Activated CD8-positive, alpha-beta memory T cell treated with anti-CD3 and anti-CD28 coated beads, Interleukin-2, amount 50 U/mL, for 48 hours (primary cell): ENCODE measurements at places on chromosomes 1 and 21.
A peak's percentile ranks its signal among the peaks of the same experiment; 100 is the strongest.

- DNase-seq: no peak
Observed at GRCh38 chr1:96357141-96357765, 364.3 kb upstream of the PTBP2 start.

GRCh38 chr21:42193721-42194120, 25.2 kb upstream of the ABCG1 start:
- DNase-seq: no peak

- DNase-seq: no peak
Observed at GRCh38 chr1:51444534-51445192, 74.4 kb downstream of the EPS15 start.

DNA sequence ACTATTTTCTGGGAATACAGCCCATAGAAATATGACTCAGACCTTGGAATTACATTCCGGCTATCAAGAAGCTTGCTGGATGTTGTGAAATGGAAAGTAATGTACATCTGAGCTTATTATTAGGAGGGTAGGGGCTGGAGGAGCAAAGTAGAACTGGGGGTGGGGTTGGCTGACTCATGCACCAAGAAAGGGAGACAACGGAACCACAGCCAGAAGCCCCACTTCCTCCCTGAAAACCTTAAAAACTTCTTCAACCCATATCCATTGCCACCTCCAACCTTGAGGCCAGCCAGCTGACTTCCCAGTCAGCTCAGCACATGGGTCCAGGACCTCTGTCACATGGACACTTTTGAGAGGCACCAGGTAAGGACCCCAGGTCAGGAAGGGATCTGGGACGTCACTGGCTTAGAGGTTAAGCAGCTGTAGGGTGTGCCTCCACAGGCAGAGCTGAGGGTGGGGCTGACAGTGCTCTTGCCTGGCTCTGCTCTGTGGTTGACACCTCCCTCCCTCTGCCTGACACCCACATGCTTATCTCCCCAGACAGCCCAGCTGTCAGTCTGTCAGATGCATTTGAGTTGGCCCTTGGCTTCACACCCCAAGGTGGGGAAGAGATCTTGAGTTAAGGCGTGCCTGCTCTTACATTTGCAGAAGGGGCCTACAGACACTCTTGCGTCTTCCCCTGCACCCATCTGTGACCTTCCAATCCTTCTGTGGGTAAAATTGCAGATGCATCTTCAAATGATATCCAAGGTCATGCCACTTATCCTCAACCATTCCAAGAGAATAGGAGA, 5.7 kb upstream of the ZNF683 start:
- peak; percentile 82 for DNase-seq

DNA sequence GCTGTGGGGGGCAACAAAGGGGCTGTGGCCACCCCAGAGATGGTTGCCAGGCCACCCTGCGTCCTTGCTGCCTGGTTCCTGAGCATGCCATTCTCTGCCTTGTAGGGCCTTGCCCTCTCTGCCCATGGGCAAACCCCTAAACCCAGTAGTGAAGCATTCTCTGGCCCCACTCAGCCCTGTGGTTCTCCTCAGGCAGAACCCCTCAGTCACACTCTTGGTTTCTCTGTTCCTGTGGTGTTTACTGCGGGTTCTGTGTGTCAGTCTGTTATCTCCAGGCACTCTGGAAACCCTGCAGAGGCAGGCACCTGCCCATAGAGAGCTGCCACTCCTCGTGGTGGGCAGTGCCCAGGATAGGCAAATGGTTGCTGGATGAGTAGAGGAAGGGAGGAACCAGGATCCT, 41.1 kb upstream of the IL19 start:
- no peak for DNase-seq

DNA sequence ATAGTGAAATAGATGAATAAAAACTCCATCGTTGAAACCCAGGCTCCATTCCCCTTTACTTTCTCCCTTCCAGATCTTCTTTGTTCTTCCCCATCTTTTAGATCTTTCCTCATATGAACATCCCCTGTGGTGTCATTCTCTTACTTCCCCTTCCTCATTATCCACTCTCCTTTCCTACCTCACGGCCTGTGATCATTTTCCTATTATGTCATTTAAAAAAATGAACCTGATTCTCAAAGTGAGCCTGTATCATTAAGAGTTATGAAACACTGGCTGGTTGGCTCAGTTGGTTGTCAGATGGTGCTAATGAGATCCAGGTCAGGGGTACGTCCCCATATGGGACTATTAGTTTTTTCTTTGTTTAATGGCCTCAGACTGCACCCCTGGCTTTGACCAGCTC, 38.3 kb downstream of the TCEANC2 start:
- DNase-seq: no peak

GRCh38 chr1:74847715-74848114, 114.8 kb downstream of the TYW3 start:
- no peak for DNase-seq

DNA sequence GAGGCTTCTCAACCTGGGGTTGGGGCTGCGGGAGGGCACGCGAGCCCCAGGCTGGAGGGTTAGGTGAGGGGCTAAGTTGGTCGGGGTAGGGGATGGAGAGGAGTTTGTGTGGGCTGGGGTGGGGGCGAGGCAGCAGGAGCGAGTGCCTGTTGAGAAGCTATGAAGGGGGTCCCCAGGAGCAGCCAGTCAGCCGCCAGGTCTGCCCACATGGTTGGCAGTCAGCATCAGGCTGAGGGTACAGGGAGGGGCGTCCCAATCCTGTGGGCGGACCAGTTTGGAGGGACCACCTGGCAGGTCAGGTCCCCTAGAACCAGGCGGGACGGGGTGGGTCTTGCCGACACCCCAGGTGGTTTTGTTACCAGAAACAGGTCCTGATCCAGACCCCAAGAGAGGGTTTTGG, 400 bp upstream of the TRIM17 start:
- no peak for DNase-seq

DNA sequence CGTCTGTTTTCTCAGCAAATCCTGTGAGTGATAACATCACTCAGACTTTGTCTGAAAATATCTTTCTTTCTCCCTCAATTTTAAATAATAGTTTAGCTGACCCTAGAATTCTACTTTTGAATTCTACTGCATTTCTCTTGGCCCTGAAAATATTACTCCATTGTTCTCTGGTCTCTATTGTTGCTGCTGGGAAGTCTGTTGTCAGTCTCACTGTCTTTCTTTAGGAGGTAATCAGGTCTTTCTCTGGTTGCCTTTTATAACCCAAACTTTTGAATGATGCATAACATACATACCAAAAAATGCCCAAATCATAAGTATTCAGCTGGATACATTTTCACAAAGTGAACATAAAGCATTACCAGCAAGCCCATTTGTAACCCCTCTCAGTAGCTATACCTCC, 100.0 kb downstream of the MATN1 start:
- no peak for DNase-seq

DNA sequence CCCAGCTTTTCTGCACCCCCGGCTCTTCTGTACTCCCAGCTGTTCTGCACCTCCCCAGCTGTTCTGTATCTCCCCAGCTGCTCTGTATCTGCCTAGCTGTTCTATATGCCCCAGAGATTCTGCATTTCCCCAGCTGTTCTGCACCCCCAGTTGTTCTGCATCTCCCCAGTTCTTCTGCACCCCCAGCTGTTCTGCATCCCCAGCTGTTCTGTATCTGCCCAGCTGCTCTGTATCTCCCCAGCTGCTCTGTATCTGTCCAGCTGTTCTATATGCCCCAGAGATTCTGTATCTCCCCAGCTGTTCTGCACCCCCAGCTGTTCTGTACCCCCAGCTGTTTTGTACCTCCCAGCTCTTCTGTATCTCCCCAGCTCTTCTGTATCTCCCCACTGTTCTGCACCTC, 41.1 kb downstream of the UMODL1 start:
- DNase-seq: no peak

GRCh38 chr1:158246650-158247049, 7.6 kb upstream of the CD1A start:
- no peak for DNase-seq

GRCh38 chr1:50416553-50417453, 6.4 kb downstream of the DMRTA2 start:
- DNase-seq: no peak

DNA sequence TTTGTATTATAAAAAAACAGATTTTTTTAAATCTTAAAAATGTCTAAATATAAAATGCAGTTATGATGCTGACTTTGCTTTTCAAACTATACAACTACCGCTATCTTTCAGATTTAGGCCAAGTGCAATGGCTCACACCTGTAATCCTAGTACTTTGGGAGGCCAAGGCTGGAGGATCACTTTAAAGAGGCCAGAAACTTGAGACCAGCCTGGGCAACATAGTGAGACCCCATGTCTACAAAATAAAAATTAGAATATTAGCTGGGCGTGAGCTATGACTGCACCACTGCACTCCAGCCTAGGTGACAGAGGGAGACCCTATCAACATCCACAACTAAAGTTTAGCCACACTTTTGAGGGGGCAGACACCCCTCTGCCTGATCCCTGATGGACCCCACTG, 20.3 kb downstream of the ZBTB17 start:
- no peak for DNase-seq

- no peak for DNase-seq
Observed at GRCh38 chr1:40711465-40712404, 20.2 kb downstream of the NFYC start.

GRCh38 chr1:63148825-63149645, 173.3 kb upstream of the FOXD3 start:
- no peak for DNase-seq

GRCh38 chr1:231374394-231374793, 36.3 kb downstream of the SPRTN start:
- no peak for DNase-seq

DNA sequence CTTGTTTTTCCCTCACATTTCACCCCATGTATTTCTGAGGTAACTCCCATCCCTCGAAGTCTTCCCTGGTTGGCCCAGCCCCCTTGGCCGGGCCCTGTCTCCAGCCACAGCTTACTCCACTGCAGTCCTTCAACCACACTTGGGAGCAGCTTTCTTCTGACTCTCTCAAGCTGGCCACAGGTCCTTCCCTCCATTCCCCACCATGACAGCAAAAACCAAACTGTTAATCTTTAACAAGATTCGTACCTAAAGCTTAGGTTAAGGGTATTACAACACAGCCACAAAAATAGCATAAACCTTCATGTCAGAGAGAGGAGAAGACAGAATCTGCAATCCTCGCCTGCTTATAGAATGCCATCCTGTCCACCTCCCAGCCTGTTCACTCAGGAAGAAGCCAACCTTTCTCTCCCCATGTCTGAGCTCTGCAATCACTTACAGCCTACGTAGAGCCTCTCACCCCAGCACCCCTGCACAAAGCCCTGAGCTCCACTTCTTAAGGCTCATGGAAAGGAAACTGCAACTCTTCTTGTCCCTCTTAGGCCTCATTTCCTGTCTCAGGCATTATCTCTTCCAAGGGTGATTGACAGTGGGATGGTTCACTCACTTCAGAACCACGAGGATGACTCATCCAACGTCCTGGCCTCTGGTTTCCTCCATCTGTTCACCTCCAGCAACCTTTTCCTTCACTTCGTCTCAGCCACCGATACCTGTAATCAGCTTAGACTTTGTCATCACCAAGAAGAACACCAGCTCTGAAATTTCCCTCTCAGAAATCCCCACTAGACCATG, 72.8 kb downstream of the CD2 start:
- peak; percentile 65 for DNase-seq

DNA sequence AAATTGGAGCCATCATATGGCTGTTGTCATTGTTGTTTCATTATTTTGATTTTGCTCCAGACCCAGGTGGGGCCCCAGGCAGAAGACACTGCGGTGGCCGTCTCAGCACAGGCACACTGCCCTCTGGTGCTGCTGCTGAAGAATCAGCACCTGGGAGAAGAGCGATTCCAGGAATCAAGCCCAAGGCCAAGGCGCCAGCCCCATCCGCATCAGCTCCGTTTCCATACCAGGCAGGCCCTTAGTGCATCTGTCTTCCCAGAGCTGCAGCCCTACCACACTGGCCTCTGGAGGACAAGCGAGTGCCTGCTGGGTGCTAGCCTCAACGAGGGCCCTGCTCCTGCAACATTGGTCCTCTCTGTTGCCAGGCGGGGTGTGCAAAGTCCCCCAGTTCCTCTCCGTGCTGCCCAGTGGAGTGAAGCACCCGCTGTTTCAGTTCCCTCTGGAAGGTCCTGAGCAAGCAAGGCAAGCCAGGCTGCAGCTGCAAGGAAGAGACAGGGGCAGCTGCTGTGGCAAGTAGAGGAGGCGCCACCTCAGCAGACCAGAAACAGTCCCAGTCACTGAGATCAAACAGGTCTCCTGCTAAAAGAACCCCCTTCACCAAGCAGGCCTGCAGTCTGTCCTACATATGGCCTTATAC, 5.2 kb downstream of the GRIK3 start:
- no peak for DNase-seq

- DNase-seq: no peak
Observed at GRCh38 chr1:109484519-109484975, 842 bp downstream of the ATXN7L2 start.

- no peak for DNase-seq
Observed at GRCh38 chr1:186806477-186806876, 22.3 kb upstream of the PLA2G4A start.

- DNase-seq: no peak
Observed at GRCh38 chr21:45618846-45619485, 24.6 kb upstream of the PCBP3 start.

DNA sequence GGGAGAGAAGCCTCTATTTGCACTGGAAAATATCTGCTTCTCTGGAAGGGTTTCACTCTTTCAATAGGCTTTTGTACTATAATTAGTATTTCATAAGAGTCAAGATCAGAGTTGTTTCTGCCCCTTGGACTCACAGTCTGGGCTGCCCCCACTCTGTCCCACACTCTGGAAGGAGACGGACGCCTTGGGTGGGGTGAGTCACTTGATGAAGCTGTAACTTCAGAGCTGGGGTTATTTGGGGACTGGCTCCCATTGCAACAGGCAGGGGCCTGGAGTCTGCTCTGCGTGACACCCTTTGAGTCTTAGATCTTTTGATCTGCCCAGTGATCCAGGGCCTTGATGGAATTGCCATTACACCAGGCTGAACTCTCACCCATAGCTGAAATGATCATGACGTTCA, 4.0 kb upstream of the KCNA10 start:
- DNase-seq: no peak

GRCh38 chr1:11013160-11013531, 692 bp downstream of the TARDBP start:
- DNase-seq: no peak

- no peak for DNase-seq
Observed at GRCh38 chr1:237179503-237179902, 137.5 kb downstream of the RYR2 start.

DNA sequence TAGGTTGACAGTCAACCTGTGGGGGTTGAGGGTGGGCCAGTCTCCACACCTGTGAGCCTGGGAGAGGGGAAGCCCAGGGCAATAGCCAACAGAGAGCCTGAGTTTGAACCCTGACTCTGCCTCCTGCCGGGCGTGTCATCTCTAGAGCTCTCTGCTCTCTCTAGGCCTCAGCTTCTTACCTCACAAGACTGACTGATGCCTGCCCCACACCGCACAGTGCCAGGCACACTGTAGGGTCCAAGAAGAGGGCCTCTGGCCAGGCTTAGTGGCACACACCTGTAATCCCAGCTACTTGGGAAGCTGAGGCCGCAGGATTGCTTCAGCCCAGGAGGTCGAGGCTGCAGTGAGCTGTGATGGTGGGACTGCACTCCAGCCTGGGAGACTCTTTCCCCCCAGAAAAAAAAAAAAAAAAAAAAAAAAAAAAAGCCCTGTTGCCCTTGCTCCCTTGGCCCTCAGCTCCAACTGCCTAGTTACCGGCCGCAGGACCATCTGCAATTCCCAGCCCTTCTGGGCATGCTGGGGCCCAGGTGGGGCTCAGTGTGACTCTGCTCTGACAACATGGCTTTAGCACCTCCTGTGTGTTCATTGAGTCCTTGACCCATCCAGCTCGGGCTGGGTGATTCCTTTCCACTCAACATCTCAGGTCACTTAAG, 25.1 kb downstream of the GRHL3 start:
- DNase-seq: no peak

- DNase-seq: no peak
Observed at GRCh38 chr1:209539576-209539975, 43.9 kb upstream of the CAMK1G start.

GRCh38 chr21:26432410-26432809, 140.7 kb downstream of the CYYR1 start:
- no peak for DNase-seq
